ACHN (cell line): ENCODE measurements at places on chromosomes 11 and 22.

DNA sequence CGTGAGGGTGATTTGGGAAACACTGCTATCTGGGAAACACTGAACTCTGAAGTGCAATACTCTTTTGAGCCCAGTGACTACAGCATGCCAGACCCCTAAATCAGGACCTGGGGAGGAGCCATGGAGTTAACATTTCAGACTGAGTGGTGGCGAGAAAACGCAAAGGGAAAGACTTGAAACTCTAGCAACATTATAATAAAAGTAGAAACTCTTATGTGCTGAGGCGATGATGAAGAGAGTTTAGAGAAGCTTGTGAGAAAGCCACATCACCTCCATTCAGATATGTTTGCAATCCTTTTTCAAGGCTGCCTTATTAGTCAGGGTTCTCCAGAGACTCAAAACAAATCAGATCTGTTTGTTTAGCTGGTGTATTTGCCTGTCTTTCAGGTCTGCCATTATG is 1.9 kb downstream of the FEN1 start:
- DNase-seq, result no peak

DNA sequence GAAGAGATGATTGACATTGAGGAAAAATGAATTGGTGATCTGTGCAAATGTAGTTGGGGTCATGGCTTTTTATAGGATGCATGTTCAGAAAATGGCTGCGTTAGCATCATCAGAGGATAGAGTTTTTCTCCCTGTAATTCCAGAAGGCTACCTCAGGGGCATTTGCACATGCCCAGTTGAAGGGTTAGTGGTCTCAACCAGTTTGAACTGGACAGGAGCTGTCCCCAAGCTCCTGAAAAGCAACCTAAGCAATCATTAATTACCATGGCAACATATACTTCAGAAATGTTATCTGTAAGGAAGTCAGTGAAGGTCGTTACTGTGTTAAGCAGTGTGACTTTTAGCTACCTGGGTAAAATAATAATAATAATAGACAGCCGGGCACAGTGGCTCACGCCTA is 29.3 kb downstream of the TUG1 start:
- DNase-seq, result no peak

- no peak for DNase-seq
These were observed 30.8 kb upstream of the SORL1 start for GRCh38 chr11:121421149-121421901.

DNA sequence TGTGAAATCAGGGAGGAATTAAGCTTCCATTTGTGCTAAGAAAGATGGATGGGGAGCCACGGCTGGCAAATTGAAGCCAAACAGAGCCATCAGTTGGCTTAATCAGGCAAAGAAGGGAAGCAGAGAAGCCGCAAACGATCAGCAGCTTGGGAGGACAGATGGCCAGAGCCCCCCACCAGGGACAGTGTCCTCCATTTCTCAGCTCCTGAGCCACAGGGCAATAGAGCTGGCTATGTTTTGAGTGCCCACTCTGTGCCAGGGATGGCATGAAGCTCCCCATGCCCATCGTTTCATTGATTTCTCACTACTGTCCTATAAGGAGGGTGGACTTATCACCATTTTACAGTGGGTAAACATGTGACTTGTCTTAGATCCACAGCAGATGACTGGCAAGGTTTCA is 126.3 kb upstream of the ASPHD2 start:
- DNase-seq, result no peak

DNA sequence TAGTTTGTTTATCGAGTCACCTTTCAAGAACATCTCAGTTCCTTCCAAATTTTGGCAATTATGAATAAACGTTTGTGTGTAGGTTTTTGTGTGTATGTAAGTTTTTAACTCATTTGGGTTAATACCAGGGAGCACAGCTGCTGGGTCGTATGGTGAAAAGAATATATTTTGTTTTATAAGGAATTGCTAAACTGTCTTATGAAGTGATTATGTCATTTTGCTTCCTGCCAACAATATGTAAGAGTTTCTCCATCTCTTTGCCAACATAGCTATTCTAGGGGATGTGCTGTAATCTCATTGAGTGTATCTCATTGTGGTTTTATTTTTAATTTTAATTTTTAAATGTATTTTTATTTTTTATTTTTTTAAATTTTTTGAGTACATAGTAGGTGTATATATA is 27.3 kb downstream of the BCL2L13 start:
- DNase-seq, result no peak

DNA sequence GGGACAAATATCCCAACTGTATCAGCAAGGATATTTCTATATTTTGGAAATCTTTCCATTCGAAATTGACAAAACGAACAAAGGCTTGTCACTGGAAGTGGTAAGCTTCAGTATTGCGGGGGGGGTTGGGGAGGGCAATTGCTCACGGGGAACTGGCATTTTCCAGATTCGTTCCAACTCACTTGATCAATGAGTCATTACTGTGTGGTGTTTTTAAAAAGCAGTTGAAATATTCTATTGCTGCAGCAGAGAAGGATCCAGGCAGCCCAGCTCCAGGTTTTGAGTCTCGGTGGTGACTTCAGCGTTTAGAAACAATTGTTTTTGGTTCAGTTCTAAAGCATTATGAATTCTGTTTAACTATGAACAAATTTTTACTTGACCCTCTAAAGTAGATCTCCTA is 33.8 kb upstream of the FBLN1 start:
- peak; percentile 54 for DNase-seq

- peak; percentile 30 for DNase-seq
These were observed 704 bp upstream of the CFL1 start for GRCh38 chr11:65858681-65859087.

DNA sequence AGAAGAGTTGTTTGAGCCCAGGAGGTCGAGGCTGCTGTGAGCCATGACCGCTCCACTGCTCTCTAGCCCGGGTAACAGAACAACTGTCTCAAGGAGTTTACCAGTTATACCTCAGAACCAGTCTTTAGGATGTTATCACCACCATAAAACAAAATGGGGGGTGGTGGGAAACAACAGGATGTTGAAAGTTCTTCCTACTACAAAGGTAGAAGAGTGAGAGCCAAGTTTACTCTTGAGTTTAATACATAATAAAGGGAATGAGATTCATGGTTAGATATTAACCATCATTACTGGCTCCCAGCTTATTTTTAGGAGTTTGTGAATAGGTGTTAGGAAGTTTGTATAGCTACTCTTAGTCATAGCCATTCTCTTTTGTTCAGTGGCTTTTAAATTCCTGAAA is 78.8 kb upstream of the HORMAD2 start:
- no peak for DNase-seq

DNA sequence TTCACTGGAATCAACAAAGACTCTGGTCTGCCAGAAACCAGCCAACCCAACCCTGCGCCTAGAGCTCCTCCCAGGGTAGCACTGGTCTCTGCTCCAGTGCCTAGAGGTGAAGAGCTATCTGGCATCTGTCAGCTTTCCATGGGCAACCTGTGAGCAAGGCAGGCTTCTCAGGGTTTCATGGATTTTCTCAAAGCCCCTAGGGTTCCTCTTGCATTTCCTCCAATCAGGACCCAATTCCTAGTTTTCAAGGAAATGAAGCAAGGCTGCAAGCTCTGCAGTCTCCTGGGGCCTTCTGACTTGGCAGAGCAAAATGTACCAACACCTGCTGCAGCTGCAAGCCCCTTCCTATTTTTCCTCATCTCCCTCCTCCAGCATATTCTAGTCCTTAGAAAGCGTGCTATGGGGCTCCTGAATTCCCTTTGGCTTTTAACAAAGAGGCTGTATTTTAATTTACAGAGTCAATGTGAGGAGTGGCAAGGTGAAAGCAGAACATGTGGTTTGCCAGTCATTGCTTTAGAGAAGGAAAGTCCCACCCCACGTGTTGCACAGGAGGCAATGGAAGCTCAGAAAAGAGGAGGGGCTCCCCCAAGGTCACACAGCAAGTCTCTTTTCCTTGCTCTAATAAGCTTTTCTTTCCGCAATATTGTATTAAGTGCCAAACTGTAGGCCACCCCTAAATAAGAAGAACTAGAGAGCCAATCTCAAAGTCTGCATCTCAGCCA is 33.0 kb upstream of the RIC3 start:
- no peak for DNase-seq

DNA sequence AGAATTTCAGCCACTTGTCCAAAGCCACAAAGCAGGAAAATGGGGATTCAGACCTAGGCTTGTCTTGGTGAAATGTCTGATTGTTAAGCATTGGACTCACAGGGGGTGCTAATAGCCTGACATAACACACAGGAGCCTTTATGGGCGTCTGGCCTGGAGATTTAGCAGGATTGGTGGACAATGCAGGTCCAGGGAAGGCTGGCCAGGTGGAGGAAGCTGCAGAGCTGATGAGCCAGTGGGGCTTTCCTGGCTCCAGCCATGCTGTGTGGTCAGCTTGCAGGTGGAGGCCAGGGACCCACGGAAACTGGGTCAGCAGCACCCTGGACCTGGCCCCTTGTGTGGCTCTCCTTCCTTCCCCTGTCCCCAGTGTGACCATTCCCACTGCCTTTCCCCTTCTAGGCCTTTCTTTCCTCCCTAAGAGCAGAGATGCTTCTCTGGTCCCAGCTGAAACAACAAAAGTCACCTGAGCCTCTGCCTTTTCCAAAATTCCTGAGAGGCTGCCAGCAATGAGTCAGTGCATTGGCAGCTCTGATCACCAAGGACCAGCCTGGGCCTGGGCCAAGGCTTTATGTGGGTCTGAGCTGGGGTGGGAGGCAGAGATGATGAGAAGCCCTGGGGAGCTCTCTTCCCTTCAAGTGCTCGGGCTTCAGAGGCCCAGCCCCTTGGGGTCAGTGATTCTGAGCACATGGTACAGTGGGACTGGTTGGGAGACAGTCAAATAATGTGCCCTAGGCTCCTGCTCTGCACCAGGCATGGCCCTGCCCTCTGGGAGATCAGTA is 85.2 kb downstream of the CCDC81 start:
- peak; percentile 88 for DNase-seq

- DNase-seq, result peak; percentile 50
These were observed 469.9 kb downstream of the MN1 start for GRCh38 chr22:27331526-27332281.

GRCh38 chr11:6333095-6333494 is 12.8 kb upstream of the CAVIN3 start:
- DNase-seq, result no peak

GRCh38 chr22:37498289-37498909 is 12.2 kb upstream of the MFNG start:
- DNase-seq, result no peak

GRCh38 chr11:126114486-126115126 is 51.9 kb upstream of the CDON start:
- no peak for DNase-seq

DNA sequence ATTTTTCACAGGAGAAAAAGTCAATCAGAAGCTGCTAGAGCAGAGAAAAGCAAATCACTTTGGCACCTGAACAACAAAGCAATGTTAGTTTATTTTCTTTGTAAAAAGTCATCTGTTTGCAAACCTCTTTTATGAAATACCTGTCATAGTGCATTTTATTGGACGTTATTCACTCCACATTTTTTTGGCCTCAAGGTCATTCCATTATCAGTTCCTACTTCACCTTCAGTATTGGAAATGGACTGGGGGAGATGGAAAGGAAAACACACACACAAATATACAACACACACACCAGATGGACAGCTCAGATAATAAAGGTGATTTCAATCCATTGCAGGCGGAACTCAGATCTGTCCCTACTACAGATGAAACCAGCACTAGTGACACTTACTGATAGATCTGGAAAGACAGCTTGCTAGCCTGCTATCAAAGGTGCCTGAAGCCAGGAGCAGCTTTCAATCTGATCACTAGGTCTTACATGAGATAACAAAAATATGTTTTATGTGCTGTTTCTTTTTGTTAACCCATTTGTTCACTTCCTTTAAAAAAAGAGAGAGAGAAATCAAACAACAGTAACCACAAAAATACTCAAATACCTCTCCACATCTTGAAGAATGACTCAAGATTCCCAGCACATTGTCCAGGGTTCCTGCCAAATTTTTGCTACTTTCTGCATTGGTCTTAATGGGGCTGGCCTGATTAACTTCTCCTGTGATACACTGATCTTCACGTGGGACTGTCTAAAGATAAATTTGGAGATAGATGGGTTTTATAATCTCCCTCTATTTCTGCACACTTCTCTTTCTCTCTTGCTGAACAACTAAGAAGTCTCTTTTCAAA is 844.3 kb upstream of the TENM4 start:
- DNase-seq, result no peak

DNA sequence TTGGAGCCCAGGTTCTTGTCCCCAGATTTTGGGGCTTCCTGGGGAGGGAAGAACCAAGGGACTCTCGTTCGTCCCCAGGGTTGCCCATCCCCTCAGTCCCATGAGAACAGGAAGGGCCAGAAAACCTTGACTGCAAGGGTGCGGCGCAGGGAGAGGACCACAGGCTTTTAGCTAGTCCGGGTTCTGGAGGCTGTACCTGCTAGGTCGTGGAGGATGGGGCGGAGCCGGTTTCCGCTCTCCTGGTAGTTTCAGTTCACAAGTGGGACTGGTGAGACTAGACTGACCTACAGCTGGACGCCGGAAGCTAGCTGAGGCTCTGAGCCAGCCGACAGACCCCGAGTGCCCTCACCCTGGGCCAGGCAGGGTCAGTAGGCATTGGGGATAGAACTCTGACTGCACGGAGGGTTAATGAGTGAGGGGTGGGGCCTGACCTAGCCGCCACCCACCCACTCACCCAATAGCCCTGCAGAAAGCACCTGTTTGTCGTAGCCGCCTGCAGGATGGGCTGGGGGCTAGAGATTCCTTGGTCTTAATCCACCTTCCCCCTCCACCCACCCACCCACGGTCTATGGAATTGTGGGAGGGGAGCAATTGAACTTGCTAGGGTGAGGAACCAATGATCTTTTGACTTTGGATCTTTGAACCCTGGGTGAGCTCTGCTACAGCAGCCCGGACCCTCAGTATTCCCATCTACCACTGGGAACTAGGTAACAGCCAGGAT is 1.5 kb downstream of the MAFF start:
- DNase-seq, result peak; percentile 54

DNA sequence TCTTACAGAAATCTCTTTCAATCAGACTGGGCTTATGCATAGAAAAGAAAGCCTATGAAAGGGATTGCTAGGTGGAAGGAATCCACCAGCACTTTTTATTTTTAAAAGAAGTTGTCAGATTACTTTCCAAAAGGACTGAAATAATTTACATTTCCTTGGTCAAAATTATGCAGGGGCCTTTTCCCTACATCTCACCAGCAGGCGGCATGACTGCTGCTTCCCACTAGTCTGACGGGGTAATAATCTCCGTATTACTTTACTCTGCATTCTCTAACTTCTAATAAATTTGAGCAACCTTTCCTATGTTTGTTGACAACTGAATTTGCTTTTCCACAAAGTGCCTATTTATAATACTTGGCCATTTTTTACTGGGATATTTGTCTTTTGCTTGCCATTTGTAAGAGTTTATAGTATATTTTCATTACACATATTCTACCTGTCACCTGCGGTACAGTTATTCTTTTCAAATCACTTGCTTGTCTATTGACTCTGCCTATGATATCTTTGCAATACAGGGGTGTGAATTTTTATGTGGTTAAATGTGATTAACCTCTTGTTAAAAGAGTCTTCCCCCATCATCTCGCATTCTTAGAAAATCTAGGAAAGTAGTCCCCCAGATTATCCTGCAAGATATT is 51.9 kb upstream of the USP47 start:
- peak; percentile 30 for DNase-seq

DNA sequence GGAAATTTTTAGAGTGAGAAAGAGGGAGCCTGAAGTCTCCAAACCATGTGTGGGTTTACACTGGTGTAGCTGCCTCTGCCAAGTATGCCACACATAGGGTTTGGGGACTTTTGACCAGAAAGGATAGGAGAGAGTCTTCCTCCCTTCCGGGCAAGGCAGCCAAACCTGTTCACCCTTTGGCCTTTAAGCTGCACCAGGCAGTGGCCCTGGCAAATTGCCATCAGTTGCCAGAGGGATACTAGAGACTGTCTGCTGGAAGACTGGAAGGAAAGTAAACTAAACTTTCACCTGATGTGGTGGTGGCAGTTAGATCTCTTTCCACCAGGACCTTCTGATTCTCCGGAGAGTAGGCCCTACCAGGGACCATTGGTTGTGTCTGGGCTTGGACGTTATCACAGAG is 1263.2 kb downstream of the FAM181B start:
- no peak for DNase-seq
